ENCODE measurements at places on chromosomes 6 and 20.

DNA sequence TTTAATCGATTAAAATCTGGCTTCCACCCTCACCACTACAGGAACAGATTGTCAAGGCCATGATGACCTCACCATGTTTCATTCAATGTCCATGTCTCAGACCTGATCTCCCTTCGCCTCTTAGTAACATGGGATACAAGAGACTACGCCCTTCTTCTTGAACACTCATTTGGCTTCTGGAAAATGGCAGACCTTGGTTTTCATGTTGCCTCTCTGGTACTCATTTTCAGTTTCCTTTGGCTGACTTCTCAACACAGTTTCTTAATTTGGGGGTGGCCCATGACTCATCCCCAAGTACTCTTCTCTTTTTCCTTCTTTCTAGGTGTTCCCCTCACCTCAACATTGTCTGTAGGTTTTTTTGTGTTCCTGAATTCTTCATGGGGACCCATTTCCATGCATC, 22.7 kb downstream of the TMX4 start:
- no peak for DNase-seq

DNA sequence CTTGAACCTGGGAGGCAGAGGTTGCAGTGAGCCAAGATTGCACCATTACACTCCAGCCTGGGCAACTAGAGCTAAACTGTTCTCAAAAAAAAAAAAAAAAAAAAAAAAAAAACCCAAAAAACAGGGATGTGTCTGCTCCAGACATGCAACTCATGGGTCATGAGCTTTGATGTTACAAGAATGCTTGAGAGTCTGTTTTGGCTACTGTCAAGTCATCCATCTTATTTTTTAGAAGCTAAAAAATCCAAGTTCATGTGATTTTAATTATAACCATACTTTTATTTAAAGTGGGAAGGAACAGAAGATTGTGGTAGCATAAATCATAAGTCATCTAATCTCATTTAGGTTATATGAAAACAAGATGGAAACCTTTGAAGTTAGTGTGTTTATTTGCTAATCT, 120.6 kb downstream of the PDE7B start:
- DNase-seq: no peak

DNA sequence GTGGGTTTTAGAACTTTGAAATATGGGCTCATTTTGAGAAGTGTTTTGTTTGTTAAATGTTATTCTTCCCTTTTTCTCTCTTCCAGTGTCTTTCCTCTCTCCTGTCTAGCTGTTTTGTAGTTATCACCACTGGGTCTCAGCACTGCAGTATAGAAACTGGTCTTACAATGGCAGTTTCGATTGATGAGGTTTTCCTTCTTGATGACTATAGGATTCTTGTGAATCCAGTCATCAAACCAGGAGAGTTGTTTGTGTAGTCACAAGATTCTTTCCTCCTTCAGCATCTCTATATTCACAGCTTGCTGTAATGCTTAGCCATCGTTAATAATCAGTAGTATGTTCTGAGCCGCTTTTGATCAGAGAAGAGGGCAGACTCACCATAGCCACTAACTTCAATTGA, 172.3 kb downstream of the OGFRL1 start:
- no peak for DNase-seq

DNA sequence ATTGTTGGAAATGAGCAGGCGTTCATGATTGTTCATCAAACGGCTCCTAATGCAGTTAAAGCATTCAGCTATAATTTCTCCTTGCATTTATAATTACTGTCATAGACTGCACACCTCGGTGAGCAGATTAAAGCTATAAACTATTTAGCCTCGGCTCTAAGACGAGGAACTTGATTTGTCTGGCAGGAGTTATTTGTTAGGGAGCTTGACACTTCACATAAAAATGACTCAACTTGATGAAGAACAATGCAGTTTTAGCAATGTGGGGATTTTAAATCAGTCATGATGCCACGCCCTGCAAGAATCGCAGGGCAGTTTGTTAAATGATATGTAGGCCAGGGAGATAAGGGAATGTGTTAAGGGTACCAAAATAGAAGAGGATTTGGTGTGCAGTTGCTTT, 290.2 kb downstream of the TSHZ2 start:
- no peak for DNase-seq

DNA sequence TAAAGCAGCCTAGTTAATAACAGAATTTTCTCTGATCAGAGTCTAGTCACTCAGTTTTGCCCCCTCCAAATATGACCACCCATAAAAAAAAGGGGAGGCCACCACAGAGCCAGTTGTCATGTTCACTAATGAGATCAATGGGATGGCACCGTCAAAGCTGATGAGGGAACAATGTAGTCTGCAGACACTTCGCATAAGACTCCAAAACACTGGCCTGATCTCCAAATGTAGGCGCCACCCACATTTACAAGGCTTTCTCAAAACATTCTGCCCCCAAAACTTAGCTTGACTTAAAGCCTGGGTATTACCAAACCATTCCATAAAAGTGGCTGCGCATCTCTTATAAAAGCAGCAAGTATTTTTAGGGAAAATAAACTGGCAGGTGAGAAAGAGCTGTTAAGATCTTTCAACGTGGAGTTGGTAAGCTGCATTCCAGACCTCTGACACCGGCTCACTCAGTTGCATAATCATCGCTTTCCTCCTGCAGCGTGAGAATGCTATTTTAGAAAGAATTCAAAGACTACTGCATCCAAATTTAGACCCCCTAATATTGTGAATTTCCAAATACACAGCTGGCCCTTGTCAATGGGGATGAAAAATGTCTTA, 59.3 kb downstream of the TBC1D7 start:
- no peak for DNase-seq

DNA sequence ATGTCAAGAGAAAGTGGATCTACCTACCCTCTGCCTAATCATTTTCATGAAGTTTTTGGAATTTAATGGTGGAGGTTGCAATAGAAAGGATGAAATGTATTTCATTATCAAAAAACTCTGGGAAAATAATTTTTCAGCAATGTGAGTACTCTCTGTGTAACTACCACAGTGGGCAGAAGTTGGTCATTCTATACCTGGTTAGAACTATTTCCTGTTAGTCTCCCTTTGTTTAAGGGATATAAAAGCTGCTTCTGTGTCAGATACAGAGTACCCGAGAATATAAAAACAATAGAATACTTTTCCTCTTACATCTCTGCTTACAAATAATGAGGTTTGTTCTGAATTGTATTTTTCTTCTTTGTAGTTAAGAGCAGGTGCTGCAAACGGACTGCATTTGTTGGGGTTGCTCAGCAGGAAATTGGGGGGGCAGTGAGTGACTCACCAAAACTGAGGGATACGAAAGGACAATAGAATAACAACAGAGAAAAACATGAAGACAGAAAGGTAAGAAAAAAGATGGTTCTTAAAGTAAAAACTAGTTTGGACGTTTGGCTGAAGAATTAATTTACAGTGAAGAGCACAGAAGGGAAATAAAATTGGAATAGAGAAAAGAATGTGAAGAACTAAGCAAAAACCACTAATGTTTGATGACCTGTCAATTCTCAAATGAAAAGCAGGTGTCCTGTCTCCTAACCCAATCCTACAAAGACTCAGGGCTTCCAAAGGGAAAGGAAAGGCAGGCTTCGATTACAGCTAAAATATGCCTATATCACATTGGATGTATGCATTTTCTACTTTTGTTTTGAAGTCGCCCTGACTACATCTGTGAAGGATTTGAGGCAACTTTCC, 703.1 kb downstream of the RFPL4B start:
- DNase-seq: no peak

DNA sequence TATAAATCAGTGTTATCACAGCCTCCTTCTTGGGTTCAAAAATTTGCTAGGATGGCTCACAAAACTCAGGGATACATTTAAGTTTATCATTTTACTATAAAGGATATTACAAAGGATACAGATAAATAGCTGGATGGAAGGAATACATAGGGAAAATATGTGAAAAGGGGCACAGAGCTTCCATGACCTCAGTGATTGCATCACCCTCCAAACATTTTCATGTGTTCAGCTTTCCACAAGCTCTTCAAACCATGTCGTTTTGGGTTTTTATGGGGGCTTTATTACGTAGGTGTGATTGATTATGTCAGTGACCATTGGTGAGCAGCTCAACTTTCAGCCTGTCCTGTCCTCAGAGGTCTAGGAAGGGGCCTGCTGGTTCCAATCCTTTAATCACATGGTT, 68.0 kb downstream of the CYB5R4 start:
- no peak for DNase-seq

- no peak for DNase-seq
Measured at GRCh38 chr6:79413562-79414002, 123.6 kb downstream of the LCA5 start.

- no peak for DNase-seq
Measured at GRCh38 chr6:45806172-45806571, 209.5 kb downstream of the CLIC5 start.

GRCh38 chr6:27577922-27578321, 105.0 kb upstream of the ZNF184 start:
- no peak for DNase-seq

DNA sequence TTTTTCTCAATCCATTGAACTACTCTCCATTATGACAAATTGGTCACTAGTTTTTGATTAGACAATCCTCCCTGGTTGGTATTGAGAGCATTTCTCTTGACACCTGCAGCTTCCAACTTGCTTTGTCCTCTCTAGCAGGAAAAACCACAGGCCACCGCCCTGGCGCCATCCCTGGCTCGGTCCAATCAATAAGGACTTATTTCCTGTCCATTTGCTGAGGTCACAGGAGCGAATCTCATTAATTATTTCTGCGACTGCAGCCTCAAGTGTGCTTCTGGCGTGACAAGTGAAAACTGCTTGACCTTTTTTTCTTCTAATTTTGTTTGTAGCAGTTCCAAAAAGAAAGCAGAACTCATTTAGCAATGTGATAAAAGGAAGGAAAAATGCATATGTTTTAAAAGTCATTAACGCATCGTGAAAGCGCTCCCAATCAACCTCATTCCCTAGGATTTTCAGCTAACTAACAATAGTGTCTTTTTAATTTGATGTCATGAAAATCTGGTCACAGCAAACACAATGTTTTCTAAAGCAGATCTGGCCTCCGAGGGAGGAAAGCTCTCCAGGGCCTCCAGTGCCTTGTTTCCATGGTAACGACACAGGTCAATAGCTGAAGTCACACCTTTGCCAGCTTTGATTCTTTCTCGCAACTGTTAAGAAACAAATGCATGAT, 39.0 kb upstream of the BEND3 start:
- DNase-seq: no peak

DNA sequence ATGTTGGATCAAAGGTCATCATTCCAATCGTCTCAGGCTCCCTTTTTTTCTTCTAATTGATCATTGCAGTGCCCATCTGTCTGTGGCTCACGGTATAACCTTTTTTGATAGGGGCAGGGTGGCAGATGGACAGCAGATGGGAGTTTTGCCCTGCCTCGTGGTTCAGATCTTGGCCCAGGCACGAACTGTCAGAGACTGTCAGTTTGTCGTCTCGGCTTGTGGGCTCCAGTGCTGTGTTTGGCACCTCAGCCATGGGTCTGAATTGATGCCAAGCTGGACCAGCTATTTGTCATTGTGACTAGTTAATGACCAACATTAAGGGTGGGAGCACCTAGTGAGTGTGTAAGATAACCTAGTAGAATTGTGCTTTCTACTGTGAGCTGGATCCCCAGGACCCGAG, 197.6 kb downstream of the PRL start:
- no peak for DNase-seq

GRCh38 chr20:2151858-2152281, 50.2 kb downstream of the STK35 start:
- no peak for DNase-seq

GRCh38 chr6:17107863-17108262, 6.0 kb downstream of the STMND1 start:
- no peak for DNase-seq

- no peak for DNase-seq
Measured at GRCh38 chr6:155261111-155261900, 2.5 kb upstream of the CLDN20 start.

DNA sequence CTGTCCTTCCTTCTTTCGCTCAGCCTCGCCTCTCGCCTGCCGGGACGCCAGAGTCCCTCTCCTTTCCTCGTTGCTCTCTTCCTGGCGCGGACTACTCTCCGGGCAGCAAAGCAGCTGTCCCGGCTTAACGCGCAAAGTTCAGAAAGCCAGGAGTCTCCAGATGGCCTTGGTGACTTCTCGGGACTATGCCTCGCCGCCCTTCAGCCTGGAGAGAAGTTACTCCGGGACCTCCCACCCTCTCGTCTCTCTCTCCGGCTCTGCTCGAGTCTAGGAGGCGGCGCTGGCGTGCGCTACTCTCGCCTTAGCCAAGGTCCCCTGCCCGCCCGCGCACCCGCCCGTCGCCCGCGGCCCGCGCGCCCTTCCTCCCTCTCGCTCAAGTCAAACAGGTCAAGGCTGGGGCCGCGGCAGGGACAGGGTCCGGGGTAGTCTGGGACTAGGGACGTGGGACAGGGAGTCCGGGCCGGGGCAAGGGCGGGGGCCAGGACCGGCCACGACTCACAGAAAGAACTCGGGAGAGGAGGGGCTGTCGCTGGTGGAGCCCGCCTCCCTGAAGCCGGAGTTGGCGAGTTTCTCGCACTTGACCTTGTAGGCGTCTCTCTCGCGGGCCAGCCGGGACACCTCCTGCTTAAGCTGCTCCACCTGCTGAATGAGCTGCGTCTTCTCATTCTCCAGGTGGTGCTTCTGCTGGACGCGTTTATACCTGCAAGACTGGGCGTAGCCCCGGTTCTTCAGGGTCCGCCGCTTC, 1.5 kb downstream of the MAFB start:
- no peak for DNase-seq

- DNase-seq: no peak
Measured at GRCh38 chr6:92777146-92777740, 642.1 kb downstream of the EPHA7 start.

- no peak for DNase-seq
Measured at GRCh38 chr6:136840276-136841001, 18.0 kb downstream of the PEX7 start.

DNA sequence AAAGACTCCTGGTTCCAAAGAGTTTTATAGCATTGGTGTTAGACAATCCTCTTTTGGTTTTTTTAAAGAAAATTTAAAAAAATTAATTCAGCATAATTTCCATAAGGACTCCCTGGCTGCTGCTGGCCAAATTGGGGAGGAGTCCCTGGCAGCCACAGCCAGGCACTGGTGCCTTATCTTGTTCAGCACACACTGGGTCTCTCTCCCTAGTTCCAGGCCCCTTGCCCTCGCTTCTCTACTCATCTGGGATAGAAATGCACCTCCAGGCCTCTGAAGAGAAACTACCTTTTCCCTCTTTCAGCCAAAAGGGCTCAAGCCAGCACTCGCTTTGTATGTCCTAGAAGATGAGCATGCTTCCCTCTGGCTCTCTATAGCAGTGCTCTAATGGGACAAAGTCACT, 13.4 kb upstream of the MAPK13 start:
- DNase-seq: no peak

DNA sequence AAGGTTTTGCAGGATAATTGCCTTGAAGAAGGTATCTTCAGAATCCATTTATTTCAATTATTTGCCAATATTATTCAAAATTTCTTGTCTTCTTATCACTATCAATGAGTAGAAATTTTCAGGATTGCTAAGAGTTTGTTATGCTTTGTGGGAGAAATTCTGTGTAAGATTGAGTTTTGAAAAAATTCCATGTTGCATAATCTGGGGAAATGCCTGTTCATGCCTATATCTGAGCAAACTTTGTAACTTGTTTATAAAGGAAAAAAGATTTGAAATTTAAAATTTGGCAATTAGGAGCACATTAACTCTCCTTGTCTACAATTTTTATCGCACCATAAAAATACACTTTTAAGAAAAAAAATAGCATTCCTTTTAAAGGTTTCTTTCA, 39.8 kb upstream of the EDN1 start:
- no peak for DNase-seq

Data from stimulated activated CD4-positive, alpha-beta T cell treated with anti-CD3 and anti-CD28 coated beads, Interleukin-2, amount 100 ng/mL, for 48 hours (primary cell).